ENCODE measurements at places on chromosomes 11 and 22.
A peak's percentile ranks its signal among the peaks of the same experiment; 100 is the strongest.

DNA sequence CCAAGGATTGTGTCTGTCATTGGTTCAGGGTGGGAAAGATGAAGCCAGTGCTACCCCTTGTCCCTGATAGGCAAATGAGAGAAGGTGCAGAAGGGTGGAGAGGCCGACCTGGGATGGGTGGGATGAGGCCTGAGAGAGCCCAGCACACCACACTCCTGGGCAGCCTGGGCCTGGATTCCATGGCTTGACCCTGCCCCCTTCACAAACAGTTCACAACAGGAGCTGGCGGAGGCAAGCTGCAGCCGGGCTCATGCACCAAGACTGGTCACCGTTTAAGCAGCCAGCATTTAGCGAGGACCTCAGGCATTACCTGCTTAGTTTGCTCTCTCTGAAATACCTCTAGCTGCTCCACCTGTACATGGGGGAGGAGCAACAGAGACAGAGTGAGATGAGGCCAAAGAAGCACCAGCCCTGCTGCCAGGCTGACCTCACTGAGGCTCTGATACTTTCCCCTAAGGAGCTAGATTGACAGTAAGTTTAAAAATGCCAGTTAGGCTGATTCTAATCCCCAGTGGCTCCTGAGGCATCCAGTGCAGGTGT lies 13.5 kb downstream of the IL18BP start:
- no peak for DNase-seq

GRCh38 chr11:67410369-67410831 lies 5.1 kb upstream of the CARNS1 start:
- no peak for DNase-seq

GRCh38 chr11:2198621-2199365 lies 27.2 kb upstream of the TH start:
- no peak for DNase-seq

DNA sequence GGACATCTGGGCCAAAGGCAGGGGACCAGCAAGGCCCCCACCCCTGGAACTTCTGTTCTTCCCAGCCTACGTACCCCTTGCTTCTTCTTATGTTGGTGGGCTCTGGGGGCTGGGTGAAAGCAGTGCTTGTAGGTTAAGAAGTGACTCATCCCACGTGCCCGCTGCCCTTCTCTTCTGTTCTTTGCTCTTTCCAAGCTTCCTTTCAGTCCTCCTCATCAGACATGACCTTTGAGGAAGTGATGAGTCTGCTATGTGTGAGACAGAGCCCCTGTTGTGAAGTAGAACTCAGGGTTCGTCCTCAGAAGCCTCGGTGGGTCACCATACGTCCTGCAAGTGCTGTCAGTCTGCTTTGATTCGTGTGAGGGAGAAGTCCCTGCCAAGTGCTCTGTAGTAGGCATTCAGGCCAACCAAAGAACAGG lies 12.7 kb downstream of the MED15 start:
- peak; percentile 18 for DNase-seq

GRCh38 chr11:10590218-10590915 lies 21.9 kb upstream of the LYVE1 start:
- DNase-seq, result no peak

DNA sequence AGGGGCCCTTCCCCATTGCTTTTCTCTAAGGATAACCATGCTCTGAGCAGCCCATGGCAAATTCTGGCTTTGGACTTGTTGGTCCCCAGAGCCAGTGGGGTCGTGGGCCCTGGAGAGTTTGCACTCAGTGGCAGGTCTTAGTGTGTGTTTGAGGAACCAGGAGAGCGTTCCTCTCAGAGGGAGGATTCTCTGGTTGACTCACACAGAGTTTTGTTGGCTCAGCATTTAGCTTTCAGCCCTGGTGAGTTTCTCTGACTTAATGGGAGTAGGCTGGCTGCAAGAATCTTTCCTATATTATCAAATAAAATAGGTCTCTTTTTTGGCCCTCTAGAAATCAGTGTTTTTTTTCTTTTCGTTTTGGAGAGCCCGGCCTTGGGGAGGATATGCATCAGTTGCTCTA lies 20.9 kb downstream of the ST14 start:
- DNase-seq, result no peak

GRCh38 chr11:84056653-84057376 lies 770.6 kb upstream of the CCDC90B start:
- DNase-seq, result no peak

All from stimulated activated CD4-positive, alpha-beta T cell treated with anti-CD3 and anti-CD28 coated beads, Interleukin-4, amount 100 ng/mL, for 24 hours (primary cell).